Cardiac muscle cell (in vitro differentiated cells and primary cell): ENCODE measurements at places on chromosomes 6 and 20. TPM values are rescaled to one million over a fixed set of nuclear protein-coding genes. Genes with fewer than 3 reads are reported as not detected.

SYS1 gene
- polyA plus RNA-seq, result 16.9 and 20.0 TPM in 2 replicates

TPBG gene
- polyA plus RNA-seq, result 12.0 and 22.3 TPM in 2 replicates

PNLDC1 gene
- 0.09 and 0.31 TPM in 2 replicates for polyA plus RNA-seq

PIGU gene
- polyA plus RNA-seq, result 37.9 and 40.9 TPM in 2 replicates

TMEM217 gene
- 0.82 and 4.5 TPM in 2 replicates for polyA plus RNA-seq
